ENCODE measurements at places on chromosomes 12 and 14.

GRCh38 chr14:86166541-86166940 lies 636.6 kb downstream of the FLRT2 start:
- DNase-seq: no peak

GRCh38 chr14:23520899-23521533 lies 30.5 kb downstream of the ZFHX2 start:
- DNase-seq: peak; percentile 22

DNA sequence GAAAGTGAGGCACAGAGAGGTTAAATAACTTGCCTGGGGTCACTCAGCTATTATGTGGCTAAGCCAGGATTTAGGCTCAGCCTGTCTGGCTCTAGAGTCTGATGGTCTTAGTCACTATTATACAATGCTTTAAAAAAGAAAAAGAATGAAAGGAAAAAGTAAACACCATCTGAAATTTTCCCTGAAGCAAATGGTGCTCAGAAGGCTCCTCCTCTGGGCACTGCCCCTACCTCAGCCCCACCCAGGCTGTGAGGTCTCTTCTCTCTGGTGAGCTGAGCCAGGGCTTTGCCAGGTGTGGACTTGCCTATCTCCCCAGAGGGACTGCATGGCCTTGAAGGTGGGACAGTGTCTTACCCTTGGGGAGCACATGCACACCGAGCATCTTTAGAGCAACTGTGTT lies 117.5 kb upstream of the DYRK2 start:
- no peak for DNase-seq

- DNase-seq: no peak
Observed at GRCh38 chr12:104457746-104458693, 1.3 kb downstream of the CHST11 start.

GRCh38 chr12:91065396-91065795 lies 7.6 kb upstream of the KERA start:
- DNase-seq: no peak

DNA sequence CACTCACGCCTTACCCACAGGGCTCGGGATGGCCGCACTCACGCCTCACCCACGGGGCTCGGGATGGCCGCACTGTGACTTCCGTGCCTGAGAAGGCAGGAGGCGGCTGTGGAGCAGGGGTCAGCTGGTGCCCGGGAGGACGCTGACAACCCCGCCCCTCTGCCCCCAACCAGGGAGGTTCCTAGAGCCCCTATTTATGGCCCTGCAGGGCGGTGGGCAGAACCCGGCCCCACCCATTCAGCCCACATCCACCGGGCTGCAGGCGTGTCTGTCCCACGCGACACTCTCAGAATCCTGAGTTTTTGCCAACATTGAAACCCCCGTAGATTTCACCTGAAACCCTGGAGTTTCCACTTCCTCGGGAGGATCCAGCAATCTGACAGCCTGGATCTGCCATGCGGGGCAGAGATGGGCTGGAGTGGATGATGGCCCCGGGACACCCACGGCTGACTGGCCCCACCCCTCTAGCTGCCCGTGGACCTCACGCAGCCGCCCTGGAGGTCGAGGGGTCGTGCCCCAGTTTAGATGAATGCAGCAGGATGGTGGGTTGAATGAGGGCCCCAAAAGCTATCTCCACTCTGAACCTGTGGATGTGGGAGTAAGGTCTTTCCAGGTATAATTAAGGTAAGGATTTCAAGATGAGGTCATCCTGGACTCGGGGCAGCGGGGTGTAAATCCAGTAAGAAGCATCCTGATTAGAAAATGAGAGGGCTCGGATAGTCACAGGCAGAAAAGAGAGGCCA lies 20.4 kb downstream of the GALNT9 start:
- no peak for DNase-seq

GRCh38 chr12:96210376-96211055 lies 16.3 kb downstream of the ELK3 start:
- no peak for DNase-seq

- no peak for DNase-seq
Observed at GRCh38 chr12:64720884-64721283, 38.3 kb downstream of the GNS start.

DNA sequence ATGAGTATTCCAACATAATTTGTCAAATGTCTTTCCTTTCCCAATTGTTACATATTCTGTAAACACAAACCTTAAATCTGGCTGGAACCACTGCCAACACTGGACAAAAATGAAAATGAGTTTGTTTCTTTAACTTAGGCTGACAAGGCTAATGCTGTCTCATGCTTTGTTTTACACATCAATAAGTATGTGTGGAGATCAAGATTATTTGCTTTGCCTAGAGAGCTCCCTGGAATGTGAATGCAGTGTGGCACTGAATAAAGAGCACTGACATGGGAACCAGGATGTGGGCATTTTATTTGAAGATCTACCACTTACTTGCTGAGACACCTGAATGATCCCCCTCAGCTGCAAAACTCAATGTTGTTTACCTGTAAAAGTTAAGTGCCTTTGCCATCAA lies 61.7 kb downstream of the RALGAPA1 start:
- DNase-seq: no peak
